Peyer's patch (tissue), 4 donors: ENCODE measurements at places on chromosomes 3 and 15. TPM values are rescaled to one million over a fixed set of nuclear protein-coding genes. Genes with fewer than 3 reads are reported as not detected.

- no peak overlapping the region for H3K27ac ChIP-seq
- no peak overlapping the region for H3K4me3 ChIP-seq
- no peak for DNase-seq
- H3K27me3 ChIP-seq: no peaks in the 10 kb centered on the region
- H3K4me1 ChIP-seq: no peaks in the 10 kb centered on the region
- no peaks in the 10 kb centered on the region for H3K36me3 ChIP-seq
Measured at GRCh38 chr3:115275896-115276295, 128.8 kb upstream of the ZBTB20 start.

DNA sequence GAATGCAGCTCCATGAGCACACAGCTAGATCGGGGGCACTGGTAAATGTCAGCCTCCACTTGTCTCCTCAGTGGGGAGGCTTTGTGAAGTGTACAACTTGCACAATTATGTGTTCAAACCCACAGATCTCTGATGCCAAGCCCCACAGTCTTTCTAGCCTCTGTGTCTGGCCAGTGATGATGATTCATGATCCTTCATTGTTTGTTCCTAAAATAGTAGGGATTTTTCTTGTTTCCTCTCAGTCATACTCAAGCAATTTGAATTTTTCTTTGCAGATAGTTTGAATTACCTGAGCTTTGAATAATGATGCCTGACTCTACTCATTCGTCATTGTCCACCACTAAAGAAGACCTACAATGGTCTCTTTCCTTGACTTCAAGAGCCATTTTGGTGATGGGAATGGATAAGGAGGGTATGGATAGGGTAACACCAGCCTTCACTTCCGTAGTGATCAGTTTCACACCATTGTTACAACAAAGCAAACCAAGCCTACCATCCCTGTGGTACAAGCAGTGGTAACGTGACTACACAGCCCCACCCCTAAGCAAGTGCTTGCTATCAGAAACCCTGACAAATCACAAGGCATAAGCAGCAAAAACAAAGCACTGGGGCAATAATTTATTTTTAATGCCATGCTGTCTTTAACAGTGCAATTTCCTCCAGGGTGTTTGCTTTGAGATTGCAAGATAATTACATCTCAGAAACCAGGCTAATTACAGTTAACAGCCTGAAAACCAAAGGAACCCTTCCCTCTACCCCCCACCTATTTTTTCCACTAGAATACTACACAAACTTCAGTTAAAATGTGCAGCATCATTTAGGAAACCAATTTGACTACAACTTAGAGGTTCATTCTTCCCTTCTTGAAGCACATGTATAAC lies 114.1 kb upstream of the PPP2R3A start:
- no peaks in the 10 kb centered on the region for H3K27me3 ChIP-seq
- H3K4me3 ChIP-seq: no peak overlapping the region
- no peaks in the 10 kb centered on the region for H3K4me1 ChIP-seq
- H3K36me3 ChIP-seq: no peaks in the 10 kb centered on the region
- no peak overlapping the region for H3K27ac ChIP-seq

GRCh38 chr3:156642750-156643728 lies 31.4 kb upstream of the TIPARP start:
- H3K4me1 ChIP-seq: peaks cover 5% of the 10 kb centered on the region
- H3K4me3 ChIP-seq: no peak overlapping the region
- no peak overlapping the region for H3K27ac ChIP-seq
- no peak for DNase-seq
- H3K27me3 ChIP-seq: no peaks in the 10 kb centered on the region

- no peak overlapping the region for H3K27ac ChIP-seq
- no peaks in the 10 kb centered on the region for H3K4me1 ChIP-seq
- DNase-seq: no peak
- no peak overlapping the region for H3K4me3 ChIP-seq
Measured at GRCh38 chr15:42012928-42013482, 7.8 kb downstream of the PLA2G4E start.

DNA sequence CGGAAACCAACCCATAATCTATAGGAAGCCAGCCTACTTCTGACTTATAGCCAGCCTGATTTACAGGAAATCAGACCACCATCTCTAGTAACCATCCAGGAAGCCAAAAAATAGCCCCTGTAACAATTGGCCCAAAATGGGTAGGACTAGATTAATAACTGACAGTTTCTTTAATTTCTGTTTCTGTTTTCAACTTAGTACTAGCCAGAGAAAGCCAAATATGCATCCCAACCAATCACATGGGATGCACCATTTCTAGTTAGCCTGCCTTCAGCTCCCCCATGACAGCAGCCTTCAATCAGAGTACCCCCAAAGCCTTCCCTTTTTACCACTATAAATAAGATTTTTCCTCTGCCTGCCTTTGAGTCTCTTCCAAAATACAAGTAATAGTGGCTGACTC lies 239.1 kb upstream of the GADL1 start:
- H3K36me3 ChIP-seq: no peaks in the 10 kb centered on the region
- H3K4me3 ChIP-seq: no peak overlapping the region
- H3K27ac ChIP-seq: no peak overlapping the region

DNA sequence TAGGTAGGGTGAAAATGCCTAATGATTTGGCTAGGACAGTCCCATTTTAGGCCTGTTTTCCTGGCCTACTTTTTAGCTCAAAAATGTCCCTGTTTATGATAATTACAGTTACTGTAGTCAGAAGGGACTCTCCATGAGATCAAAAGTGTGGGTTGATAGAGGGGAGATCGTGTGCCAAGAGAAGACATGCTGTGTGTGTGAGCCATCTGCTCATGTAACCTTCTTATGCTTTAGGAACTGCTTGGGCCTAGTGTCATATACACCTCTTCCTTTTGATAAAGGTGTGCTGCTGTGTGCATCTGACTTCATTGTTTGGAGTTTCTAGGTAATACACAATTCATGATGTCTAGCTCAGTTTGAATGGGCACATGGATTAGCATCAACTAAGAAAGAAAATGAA lies 786.5 kb downstream of the PDCD6IP start:
- no peaks in the 10 kb centered on the region for H3K36me3 ChIP-seq
- no peak for DNase-seq
- no peak overlapping the region for H3K4me3 ChIP-seq
- H3K27ac ChIP-seq: no peak overlapping the region

DNA sequence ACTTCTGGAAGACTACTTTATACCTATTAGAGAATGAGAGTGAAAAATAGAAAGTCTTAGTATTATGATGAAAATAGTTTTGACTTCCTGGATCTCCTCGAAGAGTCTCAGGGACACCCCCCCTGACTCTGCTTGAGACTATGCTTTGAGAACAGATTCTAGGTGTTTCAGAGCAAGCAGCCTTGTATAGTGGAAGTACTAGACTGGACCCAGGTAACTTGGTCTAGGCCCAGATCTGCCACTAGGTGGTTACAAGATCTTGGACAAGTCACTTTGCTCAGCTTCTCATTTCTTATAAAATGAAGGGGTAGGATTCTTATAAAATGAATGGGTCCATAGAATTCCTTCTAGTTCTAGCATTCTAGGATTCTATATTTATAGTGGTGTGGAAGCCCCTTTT lies 9.1 kb downstream of the ABHD5 start:
- H3K27ac ChIP-seq: no peak overlapping the region
- H3K27me3 ChIP-seq: no peaks in the 10 kb centered on the region
- H3K4me3 ChIP-seq: no peak overlapping the region
- DNase-seq: no peak

- H3K27ac ChIP-seq: no peak overlapping the region
- DNase-seq: no peak
- no peaks in the 10 kb centered on the region for H3K27me3 ChIP-seq
- no peak overlapping the region for H3K4me3 ChIP-seq
Measured at GRCh38 chr3:119042162-119042561, 7.5 kb upstream of the IGSF11 start.

- no peaks in the 10 kb centered on the region for H3K4me1 ChIP-seq
- peaks cover 38% of the 10 kb centered on the region for H3K36me3 ChIP-seq
- no peak overlapping the region for H3K4me3 ChIP-seq
- no peaks in the 10 kb centered on the region for H3K27me3 ChIP-seq
- peak overlapping the region; percentile 65 for H3K27ac ChIP-seq
Measured at GRCh38 chr3:17151598-17152373, 267.0 kb downstream of the PLCL2 start.

DNA sequence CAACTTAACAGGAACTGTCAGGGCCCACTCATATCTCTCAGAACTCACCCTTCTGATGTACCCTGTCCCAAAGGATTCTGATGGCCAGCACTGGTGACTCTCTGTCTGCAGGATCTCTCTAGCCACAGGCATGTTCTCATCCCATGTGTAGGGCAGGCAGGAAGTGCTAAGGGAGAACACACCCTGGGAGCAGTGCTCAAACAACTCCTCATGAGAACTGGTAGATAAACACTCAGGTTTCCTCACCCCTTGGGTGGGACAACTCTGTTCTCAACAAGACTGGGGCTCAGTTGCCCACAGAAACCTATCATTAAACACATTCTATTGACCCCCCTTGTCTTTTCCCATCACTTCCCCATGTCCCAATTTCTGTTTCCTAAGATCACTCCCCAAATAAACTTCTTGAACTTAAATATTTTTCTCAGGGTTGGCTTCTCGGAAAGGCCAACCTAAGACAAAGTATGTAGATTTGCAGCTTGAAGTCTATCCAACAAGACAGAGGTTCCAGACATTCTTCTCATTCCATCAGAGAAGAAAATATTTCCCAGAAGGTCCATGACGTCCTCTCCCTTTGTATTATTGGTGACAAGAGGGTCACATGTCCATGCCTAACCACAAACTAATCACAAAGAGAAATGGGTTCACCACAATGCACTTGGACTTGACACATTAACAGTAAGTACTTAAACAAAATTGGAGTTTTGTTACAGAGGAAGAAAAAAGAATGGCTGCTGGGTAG lies 276.6 kb upstream of the GADL1 start:
- DNase-seq: no peak
- H3K27me3 ChIP-seq: no peaks in the 10 kb centered on the region
- H3K4me3 ChIP-seq: no peak overlapping the region

DNA sequence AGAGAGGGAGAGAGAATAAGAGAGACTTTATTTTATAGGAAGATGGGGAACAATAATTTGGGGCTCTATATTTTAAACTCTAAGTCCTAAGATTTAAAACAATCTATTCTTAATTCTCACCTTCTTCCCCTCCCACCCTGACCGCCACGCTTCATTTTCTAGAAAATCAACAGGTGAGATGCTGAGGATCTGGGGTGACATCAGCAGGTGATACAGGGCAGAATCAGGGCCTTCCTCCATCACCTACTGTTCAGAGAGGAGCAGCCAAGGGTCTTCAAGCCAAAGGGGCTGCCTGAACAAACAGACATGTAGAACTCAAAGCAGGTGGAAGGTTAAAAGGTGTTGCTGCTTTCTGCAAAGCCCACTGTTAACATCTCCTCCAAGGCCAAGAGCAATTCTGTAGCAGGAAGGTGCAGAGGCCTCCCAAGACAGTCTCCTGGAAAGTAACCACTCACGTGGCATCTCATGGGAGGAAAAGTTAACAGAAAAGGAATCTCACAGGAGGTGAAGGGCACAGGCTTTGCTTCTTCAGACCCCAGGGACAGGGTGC lies 183.6 kb upstream of the TLE3 start:
- H3K27ac ChIP-seq: no peak overlapping the region
- DNase-seq: no peak
- H3K4me1 ChIP-seq: no peaks in the 10 kb centered on the region

GRCh38 chr3:26438981-26439884 lies 183.3 kb upstream of the LRRC3B start:
- H3K27me3 ChIP-seq: no peaks in the 10 kb centered on the region
- no peak overlapping the region for H3K27ac ChIP-seq
- no peaks in the 10 kb centered on the region for H3K36me3 ChIP-seq

DNA sequence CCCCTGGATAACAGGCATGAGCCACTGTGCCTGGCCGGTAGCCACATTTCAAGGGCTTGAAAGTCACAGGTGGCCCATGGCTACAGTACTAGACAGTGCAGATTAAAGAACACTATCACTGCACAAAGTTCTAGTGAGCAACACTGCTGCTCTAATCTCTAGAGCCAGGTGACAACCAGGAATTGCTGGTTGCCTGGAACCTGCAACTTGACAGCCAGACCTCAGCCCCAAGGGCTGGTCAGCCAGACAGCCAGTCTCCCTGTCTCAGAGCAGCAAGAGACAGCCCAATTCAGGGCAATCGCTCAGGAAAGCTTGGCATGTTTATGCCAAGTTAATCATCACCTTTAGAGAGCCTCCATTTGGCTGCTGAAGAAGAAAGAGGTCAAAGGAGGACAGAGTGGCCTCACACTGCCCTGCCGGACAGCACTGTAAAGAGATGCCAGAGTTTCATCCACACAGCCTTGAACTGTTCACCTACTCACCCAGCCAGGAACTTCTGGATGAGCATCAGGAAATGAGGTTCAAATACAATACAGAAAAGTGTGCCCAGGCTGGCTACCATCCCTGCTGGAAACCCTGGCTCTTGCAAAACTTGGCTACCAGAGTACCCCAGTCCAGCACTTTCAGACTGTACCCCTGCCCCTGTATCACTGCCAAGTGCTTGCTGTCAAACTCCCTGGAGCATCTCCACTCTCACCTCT lies 6.0 kb downstream of the CCDC12 start:
- H3K36me3 ChIP-seq: peaks cover 6% of the 10 kb centered on the region
- no peak overlapping the region for H3K27ac ChIP-seq
- peak; percentile 50 for DNase-seq
- no peak overlapping the region for H3K4me3 ChIP-seq

GRCh38 chr15:39388118-39388517 lies 192.8 kb upstream of the THBS1 start:
- DNase-seq: no peak
- no peaks in the 10 kb centered on the region for H3K27me3 ChIP-seq
- no peak overlapping the region for H3K27ac ChIP-seq
- peaks cover 2% of the 10 kb centered on the region for H3K4me1 ChIP-seq
- H3K36me3 ChIP-seq: no peaks in the 10 kb centered on the region

GRCh38 chr15:73763931-73764330 lies 10.8 kb upstream of the INSYN1 start:
- no peaks in the 10 kb centered on the region for H3K4me1 ChIP-seq
- H3K27me3 ChIP-seq: no peaks in the 10 kb centered on the region
- no peak for DNase-seq
- H3K4me3 ChIP-seq: no peak overlapping the region

GRCh38 chr3:171967137-171967783 lies 72.1 kb upstream of the FNDC3B start:
- H3K4me1 ChIP-seq: no peaks in the 10 kb centered on the region
- no peak overlapping the region for H3K4me3 ChIP-seq
- H3K27ac ChIP-seq: no peak overlapping the region
- H3K27me3 ChIP-seq: no peaks in the 10 kb centered on the region
- no peak for DNase-seq

DNA sequence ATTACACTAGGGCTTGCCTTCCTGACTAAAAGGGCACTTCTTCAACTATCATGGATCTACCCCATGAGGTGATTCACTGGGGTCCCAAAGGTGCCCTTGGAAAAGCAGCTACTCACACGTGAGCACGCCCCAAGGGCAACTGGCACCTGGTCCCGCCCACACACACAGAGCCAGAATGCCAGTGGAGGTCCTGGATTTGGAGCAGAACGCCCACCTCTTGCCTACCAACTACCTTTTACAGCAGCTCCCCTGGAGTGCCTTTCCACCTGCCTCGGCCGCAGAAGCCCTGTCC lies 1.8 kb upstream of the CTDSPL start:
- H3K36me3 ChIP-seq: no peaks in the 10 kb centered on the region
- no peaks in the 10 kb centered on the region for H3K27me3 ChIP-seq
- no peak for DNase-seq
- H3K27ac ChIP-seq: peak overlapping the region; percentile 58
- no peak overlapping the region for H3K4me3 ChIP-seq

GRCh38 chr15:41241221-41241964 lies 10.3 kb downstream of the CHP1 start:
- no peaks in the 10 kb centered on the region for H3K27me3 ChIP-seq
- H3K4me1 ChIP-seq: no peaks in the 10 kb centered on the region
- peak overlapping the region; percentile 87 for H3K27ac ChIP-seq
- peak; percentile 66 for DNase-seq

GRCh38 chr15:75704618-75705017 lies 8.0 kb downstream of the CSPG4 start:
- peak overlapping the region; percentile 61 for H3K27ac ChIP-seq
- no peak overlapping the region for H3K4me3 ChIP-seq
- H3K36me3 ChIP-seq: no peaks in the 10 kb centered on the region

SHC4 gene
- total RNA-seq: not detected

PPCDC gene
- total RNA-seq: 63.5 TPM
